Activated T-cell treated with anti-CD3 and anti-CD28 coated beads, Interleukin-2, amount 50 U/mL, for 4 hours (primary cell): ENCODE measurements at places on chromosomes 3 and 15. TPM values are rescaled to one million over a fixed set of nuclear protein-coding genes. Genes with fewer than 3 reads are reported as not detected.

Gene MTFMT
- 16.4 TPM for total RNA-seq

DNA sequence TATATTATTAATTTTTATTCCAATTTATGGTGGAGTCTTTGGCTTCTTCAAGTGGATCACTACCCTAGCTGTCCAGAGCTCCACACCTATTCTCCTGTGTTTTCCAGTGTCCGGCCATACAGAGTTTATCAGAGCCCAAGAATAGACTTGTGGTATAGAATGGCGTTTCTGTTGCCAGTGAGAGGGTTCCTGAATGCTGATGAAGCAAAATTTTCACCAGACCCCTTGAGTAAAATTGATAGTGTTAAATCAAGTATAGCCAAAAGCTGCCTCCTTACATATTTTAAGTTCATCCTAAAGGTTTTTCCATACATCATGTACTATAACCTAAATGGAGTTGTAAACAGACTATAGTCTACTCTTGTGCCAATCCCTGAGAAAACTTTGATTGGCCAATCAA lies 171.5 kb upstream of the CHL1 start:
- no peak for DNase-seq

DNA sequence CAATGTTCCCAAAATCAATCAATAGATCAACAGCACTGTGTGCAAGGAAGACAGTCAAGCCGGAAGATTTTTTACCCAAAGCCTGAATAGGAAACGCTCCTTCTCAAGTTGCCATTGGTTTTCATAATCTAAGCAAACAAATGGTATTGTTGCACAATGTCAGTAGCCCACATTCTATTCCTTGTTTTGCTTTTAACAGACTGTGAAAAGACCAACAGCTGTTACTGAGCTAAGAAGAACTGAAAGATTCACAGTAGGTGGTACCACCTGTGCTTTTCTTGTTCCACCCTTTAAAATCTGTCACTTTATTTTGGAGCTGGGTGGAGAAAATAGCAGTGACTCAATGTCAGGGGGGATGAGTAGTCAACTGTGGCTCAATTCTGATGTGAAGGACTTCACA lies 357.5 kb upstream of the CADM2 start:
- DNase-seq: no peak

GRCh38 chr3:186035277-186035676 lies 73.6 kb downstream of the ETV5 start:
- no peak for DNase-seq

DNA sequence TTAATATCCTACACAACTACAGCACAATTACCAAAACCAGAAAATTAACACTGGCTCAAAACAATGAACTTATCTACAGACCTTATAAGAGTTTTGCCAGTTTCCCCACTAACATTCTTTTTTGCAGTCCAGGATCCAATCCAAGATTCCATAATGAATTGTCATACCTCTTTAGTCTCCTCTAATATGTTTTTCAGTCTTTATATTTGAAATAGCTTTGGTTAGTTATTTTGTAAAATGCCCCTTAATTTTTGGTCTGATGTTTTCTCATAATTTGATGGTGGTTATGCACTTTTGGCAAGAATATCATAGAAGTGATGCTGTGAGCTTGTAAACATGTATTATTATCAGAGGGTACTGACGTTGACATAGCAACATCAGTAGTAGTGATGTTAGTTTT lies 124.3 kb downstream of the ISL2 start:
- no peak for DNase-seq

Gene CLDN1
- 2.1 TPM for total RNA-seq

DNA sequence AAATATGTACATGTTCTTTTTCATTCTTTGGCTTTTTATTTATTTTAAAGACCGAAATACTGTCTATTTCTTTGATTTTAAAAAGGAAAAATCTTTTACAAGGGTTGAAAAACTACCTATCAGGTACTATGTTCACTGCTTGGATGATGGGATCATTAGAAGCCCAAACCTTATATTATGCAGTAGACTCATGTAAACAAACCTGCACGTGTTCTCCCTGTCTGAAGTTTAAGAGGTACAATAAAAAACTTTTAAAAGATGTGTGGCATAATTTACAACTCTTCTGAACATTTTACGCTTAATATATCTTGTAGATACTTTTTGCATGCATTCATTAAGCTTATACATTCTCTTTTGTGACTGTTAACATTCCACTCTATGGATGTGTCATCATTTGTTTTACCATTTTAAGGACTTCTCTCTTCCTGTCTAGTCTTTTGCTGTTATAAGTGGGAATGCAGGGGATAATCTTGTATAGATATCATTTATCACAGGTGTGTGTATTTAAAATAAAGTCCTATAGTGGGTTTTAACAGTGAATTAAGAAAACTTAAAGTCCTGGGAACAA lies 6.2 kb downstream of the MGA start:
- DNase-seq: no peak

GRCh38 chr3:10470120-10471053 lies 35.0 kb downstream of the ATP2B2 start:
- no peak for DNase-seq

DNA sequence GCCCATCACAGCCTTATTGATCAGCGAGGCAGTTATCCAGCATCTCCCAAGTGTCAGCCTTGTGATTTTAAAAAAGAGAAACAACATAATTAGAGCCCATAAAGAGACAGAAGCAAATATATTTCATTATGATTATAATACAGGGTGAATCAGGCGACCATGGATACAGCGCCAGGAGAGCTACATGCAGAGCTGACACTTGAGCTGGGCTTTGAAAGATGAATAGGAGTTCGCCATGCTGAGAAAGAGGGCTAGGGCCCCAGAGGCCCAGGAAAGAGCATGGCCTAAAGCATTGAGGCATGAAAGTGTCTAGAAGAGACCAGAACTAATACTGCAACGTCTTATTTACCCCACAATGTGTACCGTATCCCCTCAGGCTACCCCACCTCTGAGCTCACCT lies 4.2 kb upstream of the CORO2B start:
- DNase-seq: no peak

GRCh38 chr15:64050281-64051092 lies 4.2 kb upstream of the DAPK2 start:
- no peak for DNase-seq

Gene SLC51B
- not detected for total RNA-seq

Gene GOLGA8T
- not detected for total RNA-seq

- peak; percentile 51 for DNase-seq
These were observed 21.2 kb downstream of the GCSAM start for GRCh38 chr3:112111785-112112402.

Gene CHRNA5
- 5.2 TPM for total RNA-seq

GRCh38 chr3:108736821-108737220 lies 20.4 kb downstream of the RETNLB start:
- DNase-seq: no peak

- DNase-seq: no peak
These were observed 674.4 kb downstream of the NTRK3 start for GRCh38 chr15:87582169-87582568.

Gene ZMYND10
- 1.0 TPM for total RNA-seq

DNA sequence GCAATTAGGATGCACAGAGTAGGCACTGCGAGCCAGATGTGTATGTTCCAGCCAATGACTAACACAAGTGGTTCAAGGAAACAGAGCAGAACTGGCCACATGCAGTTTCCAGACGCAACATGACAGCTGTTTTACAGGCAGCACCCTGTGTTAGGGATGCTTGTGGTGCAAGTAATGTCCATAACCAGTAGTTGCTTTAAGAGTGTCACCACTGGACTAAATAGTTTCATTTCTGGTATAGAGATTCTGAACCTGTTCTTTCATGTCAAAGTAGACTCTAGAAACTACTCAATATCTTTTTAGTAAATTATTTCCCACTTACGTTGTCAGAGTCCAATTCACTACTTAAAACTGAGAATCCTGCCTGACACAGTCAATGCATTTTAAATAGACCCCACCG lies 14.5 kb upstream of the LPP start:
- no peak for DNase-seq

DNA sequence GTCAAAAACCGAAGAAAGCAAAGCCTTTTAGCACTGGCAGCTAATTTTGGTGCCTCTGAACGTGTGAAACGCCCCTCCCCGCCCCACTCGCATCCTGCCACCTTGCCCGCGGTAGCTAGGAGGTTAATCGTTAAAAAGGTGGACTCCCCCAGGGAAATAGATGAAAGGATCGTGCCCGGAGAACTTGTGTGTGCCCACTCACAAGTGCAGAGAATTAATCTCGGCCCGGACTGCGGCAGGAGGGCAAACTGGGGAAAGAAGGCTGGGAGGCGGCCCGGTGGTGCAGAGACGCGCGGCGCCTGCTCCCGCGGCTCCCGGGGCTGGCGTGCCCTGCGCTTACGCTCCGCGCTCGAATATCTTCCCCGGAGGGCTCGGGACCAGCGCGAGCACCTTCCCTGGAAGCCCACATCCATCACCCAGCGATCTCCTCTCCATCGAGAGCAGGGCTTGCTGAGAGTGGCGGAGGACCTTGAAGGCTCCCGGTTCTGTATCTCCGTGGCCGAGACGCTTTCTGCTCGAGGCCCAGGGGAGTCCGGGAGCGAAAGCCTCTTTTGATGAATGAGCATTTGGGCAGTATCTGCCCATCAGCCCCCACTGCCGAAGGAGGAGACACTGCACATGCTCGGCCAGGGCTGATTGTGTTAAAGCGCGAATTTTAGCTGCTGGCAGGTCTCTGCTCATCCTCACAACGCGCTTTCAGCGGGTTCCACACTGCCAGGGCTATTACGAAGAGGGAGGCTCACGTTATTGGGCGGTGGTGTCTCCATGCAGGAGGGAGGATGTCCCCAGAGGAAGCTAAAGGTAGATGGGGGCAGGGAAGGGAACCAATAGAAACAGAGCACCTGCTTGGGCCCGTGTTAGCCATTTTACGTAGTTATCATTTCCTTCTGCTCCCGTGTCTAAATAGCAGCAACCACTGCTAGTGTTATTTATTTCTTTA lies 1.3 kb upstream of the SPTSSB start:
- peak; percentile 10 for DNase-seq

GRCh38 chr3:25648925-25649830 lies 15.5 kb downstream of the TOP2B start:
- no peak for DNase-seq

Gene CEMIP
- 0.51 TPM for total RNA-seq

- no peak for DNase-seq
These were observed 35.4 kb upstream of the XCR1 start for GRCh38 chr3:46062679-46063078.

- no peak for DNase-seq
These were observed 671.3 kb downstream of the NSUN3 start for GRCh38 chr3:94734206-94734605.

DNA sequence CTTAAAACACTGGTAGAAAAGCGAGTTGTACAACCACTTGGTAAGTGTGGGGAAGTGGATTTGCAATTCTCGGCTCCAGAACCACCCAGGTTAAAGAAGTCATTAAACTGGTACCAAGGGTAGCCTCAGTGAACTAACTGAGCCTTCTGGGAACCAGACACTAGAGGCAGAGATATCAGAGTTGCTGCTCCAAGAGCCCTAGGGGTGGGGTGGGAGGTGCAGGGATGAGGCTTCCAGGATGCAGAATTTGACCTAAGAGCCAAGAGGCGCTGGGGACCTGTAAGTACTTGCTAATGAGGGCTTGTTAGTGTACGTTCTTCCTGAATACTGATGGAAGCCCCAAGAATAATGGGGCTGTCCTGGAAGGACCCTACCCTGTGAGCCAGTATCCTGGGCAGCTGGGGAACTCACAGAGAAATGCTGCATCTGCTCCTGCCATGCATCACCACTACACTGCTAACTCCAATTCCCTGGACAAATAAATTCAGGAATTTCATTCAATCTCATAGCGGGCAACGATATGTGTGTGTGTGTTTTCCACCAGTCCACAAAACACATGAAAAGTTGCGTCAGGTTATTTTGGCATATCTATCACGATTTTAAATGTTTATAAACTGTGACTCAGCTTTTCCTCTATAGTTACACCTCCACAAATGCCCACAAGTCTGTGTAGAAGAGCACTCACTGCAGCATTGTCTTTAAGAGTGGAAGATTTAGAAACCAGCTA lies 23.8 kb downstream of the STIMATE start:
- DNase-seq: no peak

DNA sequence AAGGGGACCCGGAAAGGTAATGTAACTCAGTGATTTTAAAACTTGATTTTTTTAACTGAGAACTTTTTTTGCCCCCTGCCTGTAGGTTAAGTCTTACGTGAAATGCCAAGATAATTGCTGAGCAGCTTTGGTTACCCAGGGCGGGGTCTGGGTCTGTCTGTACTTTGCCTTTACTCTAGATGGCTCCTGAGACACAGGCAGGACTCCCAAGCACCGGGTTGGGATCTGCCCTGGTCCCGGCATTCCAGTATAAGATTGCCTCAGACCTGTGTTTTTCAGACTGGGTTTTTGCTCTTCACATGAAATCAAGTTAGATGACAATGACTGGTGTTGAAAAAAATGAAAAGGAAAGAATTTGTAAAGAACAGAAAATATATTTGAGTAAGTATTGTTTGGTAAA lies 40.3 kb downstream of the WDR76 start:
- no peak for DNase-seq

Gene ASB14
- total RNA-seq: not detected

Gene CIDEC
- not detected for total RNA-seq

GRCh38 chr3:148360051-148360450 lies 337.7 kb upstream of the AGTR1 start:
- DNase-seq: no peak

- no peak for DNase-seq
These were observed 2.9 kb downstream of the TRA2B start for GRCh38 chr3:185934767-185935464.

Gene SEMA4B
- 8.2 TPM for total RNA-seq

Gene ZNF80
- not detected for total RNA-seq

DNA sequence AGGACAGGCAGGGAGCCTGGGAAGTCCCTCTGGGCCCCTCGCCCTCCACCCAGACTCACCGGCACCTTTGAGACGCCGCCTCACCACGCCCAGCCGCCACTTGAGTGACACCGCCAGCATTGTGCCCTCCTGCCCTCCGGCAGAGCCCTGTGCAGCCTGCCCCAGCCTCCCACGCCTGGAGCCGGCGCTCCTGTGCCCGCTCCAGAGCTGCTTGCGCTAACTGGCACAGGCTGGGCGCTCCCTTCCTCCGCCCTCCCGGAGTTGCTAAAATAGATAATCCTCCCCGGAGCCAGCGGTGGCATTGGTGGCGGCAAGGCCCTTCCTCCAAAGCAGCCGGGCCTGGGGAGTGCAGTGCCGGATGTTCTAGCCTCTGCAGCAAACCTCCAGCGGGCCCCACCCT lies 15.7 kb upstream of the GRIP2 start:
- no peak for DNase-seq

Gene SATB1
- total RNA-seq: 209 TPM

DNA sequence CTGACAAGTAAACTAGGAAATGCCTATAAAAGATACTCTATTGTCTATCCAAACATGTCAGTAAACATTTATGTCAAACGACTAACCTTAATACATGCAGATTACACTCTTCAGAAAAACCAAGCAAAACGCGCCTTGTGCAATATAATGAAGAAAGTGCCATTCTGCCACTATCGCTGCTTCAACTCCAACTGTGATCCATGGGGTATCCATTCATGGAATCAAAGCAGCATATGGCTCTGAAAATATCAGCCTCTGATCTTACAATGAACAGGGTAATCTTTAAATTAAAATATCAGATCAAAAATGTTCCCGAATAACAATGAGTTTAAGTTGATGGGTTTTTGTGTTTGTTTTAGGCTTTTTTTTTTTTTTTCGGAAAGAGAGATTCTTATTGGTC lies 105.5 kb upstream of the SETMAR start:
- DNase-seq: no peak
